ENCODE measurements at places on chromosomes 11 and 22.

DNA sequence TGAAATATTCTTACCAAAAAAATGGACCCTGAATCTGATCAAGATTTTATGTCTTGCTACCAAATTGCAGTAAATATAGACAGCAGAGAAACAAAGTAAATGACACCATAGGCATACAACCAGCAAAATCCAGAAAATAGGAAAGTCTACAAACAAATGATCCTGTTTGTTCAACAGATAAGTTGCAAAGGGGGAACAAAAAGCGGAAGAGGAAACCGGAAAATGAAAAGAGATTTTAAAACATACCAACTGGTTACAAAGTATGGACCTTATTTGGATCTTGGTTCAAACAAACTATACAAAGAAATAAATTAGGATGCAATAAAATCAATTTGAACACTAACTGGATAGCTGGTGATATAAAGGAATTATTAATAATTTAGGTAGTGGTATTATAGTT lies 92.0 kb downstream of the TMPRSS5 start:
- DNase-seq = no peak

DNA sequence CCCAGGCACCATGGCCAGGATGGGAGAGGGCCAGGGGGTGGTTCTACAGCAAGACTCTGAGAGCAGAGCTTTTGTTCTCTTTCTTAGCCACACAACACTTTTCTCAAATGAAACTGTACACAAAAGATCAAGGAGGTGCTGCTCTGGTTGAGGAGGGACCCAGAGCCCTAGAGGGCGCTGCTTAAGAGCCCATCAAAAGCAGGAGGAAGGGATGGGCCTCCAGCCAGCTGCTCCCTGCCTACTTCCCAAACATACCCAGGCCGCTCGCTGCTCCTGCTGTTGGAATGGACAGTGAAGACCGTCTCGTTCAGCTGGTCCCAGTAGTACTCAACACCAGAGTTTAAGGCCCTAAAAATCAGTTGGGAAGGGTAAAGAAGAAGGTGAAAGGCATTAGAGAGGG lies 18.4 kb upstream of the CHRM4 start:
- no peak for DNase-seq

DNA sequence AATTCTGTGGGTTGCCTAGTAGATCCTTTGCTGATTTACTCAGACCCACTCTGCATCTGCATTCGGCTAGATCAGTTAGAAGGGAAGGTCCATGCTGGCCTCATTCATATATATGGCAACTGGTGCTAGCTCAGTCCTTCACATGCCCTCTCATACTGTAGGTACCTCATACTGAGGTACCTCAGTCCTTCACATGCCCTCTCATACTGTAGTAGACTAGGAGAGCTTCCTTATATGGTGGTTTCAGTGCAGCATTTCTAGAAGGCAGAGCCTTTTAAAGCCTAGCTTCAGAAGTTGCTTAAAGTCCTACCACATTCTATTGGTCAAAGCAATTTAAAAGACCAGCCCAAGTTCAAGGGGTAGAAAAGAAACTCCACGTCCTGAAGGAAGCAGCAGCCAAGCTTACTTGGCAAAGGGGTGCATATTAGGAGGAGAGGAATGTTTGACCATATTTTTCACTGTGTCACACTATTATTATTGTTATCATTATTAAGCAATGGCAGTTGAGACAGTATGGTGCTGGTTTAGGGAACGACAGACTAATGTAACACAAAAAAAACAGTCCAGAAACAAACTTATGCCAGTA lies 356.4 kb downstream of the DYNC2H1 start:
- DNase-seq = no peak

DNA sequence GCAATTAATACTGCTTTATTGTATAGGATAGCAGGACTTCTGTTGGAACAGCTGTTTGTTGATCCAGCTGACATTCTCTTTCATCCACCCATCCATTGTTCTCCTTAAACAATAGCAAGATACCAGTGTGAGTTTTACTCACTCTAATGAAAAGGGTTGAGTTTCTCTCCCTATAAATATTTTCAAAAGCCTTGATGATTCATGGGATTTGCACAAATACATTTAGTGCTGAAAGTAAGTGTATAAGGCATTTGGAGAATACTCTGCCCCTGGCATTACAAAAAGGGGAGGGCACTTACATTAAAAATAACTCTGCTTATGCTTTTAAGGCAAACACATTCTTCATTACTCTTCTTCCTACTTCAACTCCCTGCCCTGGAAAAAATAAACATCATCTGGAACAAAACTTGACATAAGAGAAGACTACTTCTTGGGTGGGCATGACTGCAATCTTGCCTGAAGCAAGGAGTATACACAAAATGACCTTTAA lies 634.9 kb downstream of the METTL15 start:
- DNase-seq = no peak

GRCh38 chr22:42825796-42826195 lies 31.3 kb downstream of the ARFGAP3 start:
- no peak for DNase-seq
